ENCODE measurements at places on chromosomes 7 and 10.

GRCh38 chr10:85527616-85528317 is 838.8 kb downstream of the GRID1 start:
- no peak for DNase-seq

- peak; percentile 25 for DNase-seq
These were observed 350.0 kb downstream of the CRPPA start for GRCh38 chr7:16071246-16071857.

DNA sequence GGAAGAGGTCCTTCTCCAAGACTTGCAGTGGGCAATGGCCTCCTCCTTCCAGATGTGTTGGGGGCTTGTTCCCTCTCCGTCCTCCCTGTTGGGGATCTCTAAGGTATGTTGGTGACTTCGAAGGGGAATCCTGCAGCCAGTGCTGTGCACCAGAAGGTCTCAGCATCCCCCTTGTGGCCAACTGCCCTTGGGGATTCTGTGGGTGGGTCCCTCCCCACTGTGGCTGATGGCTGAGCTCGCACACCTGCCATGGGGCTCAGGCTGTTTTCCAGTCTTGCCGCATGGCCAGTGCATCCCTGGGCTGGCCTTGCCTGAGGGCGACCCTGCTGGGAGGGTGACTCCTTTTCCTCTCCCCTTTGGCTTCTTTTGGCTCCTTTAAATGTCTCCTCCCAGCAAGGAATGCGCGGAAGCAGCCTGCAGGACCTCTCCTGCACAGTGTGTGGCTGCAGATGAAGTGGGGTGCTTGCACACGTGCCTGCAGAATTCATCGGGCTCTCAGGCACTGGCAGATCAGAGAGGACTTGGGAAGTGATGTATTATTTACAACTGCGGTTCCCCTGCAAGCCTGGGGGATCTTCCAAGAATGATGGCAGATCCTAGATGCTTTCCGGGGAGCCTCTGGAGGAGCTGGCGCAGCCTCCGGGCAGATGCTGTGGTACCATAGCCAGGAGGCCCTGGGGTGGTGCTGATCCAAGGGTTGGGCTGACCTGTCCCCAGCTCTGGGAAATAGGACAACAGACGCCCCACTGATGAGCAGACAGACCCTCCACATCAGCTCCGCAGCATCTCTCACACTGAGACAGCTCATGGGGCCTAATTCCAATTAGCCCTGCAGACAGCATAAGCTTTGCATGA is 410.0 kb downstream of the TCERG1L start:
- no peak for DNase-seq

DNA sequence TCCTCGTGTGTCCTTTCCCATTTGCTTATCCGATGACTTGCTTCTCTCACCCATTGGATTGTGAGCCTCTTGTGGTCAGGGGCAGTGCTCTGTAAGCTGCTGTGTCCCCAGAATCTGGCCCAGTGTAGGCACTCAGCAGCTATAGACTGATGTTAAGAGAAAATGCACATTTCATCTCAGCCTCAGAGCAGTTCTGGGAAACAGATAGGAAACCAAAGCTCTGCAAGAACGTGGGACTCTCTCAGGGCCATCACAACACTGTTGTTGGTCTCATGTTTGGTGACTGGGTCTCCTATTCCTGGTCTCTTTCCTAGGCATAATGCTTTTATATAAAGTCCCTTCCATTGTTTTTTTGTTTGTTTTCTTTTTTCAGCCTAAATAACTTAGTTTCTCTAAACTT is 141.2 kb downstream of the ST7 start:
- no peak for DNase-seq

- no peak for DNase-seq
These were observed 6.6 kb upstream of the BHLHA15 start for GRCh38 chr7:98204670-98205069.
